Immature natural killer cell (primary cell): ENCODE measurements at places on chromosomes 6 and 20. TPM values are rescaled to one million over a fixed set of nuclear protein-coding genes. Genes with fewer than 3 reads are reported as not detected.

The GMPR gene
- polyA plus RNA-seq: 2.5 TPM

The SLC35B3 gene
- polyA plus RNA-seq: 15.6 TPM

- DNase-seq: no peak
Observed at GRCh38 chr6:108711826-108712225, 136.4 kb upstream of the ARMC2 start.

DNA sequence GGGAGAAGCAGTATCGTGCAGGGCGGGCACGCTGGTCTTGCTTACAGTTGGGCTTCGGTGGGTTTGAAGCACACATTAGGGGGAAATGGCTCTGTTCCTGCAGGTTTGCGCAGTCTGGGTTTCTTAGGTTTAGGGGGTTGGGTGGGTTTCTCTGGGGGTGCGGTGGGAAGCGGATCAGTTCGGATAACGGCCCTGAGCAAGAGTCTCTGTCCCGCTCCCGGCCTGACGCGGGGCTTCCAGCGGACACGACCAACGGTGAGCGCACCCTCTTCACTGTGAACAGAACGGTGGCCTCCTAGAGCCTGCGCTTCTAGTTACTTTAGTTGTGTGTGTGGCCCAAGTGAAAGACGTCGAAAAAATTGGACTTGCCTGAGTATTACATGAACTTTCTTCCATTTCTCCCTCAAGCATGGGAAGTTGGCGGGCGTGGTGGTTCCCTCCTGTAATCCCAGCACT is 635 bp upstream of the ELOVL2 start:
- DNase-seq: no peak

GRCh38 chr20:61621035-61621730 is 369.1 kb downstream of the CDH4 start:
- DNase-seq: no peak

- DNase-seq: no peak
Observed at GRCh38 chr6:4638641-4639040, 137.6 kb upstream of the CDYL start.

DNA sequence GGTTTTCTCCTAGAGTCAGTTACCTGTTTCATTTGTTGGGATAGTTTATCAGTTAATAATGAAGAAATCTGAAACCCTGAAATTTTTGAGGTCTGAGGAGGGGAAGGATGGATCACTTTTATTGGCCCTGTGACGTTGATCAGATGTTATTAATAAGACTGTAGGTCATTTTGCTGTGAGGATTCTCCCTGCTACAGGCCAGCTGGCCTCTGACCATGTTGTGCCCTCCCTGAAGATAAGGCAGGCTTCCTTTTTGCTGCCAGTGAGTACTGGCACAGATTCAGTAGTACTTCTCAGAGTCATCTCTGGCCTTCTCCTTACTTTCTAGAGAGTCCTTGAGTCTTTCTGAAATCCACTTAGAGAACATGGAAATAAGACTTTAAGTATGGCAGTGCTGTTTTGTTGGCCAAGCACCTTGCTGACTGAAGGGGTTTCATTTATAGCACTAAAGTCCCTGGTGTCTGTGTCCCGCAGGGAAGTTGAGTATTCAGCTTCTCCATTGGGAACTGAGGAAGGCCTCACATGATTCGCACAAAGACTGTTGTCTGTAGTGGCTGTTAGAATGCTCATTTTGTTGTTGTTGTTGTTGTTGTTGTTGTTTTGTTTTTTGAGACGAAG is 202.6 kb downstream of the DTNBP1 start:
- no peak for DNase-seq

DNA sequence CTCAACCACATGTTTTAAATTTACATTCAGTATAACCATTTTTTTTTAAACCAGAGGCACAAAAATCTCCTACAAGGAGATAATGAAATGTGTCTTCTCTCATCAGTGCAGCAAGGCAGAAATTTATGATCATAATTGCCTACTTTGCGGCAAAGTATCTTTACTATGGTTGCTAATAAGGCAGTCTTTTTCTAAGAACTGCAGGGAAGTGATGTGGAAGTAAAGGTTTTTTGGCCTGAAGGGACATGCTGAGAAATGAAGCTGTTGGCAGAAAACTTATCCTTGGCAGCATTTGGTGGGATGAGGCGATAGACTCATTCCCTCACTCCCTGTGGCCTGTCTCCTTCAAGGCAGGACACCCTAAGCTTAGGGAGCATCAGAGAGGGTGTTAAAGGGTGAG is 48.7 kb downstream of the SCGN start:
- DNase-seq: no peak

GRCh38 chr6:169849396-169849795 is 98.0 kb downstream of the ERMARD start:
- no peak for DNase-seq

DNA sequence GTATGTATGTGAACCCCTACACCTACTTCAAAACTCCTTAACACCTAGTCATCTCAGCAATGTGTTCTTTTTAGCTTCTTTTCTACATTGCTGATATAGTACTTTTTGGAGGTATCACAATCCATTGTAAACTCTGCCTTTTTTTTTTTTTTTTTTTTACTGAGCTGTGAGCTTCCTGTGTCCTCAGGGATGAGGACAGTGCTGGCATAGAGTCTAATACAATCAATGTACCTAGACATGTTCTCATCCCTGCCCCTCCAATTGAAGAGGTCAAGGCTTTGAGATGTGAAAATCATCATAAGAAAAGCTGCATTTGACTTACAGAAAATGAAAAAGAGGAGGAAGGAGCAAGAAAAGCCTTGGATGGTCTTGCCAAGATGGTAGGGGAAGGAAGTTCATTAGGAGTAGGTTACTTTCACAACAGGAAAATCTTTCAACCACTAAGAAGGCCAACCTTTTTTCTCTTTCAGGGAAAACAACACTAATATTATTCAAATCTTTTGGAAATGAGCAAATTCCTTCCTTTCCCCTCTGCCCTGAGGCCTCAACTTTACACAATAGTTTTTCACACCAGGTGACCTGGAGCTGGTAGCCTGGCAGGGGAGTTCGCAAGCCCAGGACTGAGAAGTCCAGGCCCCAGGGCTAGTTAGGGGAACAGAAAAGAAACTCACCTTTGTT is 2.8 kb upstream of the JARID2 start:
- no peak for DNase-seq

DNA sequence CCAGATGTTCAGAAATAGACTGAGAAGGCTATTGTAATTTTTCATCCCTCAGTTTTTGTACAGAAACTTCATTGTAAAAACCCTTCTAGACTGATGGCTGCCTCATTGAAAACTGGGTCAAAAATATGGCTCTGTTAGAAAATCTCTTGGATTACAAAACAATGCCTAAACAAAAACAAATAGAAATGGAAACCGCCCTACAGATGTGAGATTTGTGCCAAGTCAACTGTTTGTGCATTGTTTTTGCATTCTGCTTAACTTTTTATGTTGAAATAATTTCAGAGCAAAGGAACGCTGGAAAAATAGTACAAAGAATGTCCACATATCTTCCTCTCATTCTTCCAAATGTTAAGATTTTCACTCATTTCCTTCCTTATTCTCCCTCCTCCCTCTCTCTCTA is 425.1 kb downstream of the FOXA2 start:
- DNase-seq: no peak

- DNase-seq: no peak
Observed at GRCh38 chr6:19153270-19153980, 683.7 kb upstream of the ID4 start.

DNA sequence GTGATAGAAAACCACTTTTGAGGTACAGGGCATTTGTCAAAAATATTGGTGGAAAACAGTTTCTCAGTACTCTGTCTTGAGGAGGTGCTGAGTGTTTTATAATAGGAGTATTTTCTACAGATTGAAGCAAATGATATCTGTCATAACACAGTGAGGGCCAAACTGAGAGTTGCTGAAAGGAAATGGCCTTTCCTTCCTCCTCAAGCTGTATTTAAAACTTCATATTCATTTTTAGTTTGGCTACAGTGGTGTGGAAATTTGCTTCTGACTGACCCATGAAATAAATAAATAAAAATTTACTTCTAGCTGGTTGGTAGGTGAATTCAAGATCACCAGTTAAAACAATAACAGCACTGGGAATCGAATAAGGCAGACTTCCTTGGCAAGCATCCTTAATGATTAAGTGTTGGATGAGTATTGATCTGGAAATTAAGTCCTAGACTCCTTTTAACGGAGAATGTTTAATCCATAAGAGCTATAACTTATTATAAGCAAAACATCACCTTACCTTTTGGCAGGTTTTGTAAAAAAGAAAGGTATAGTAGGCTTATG is 828.6 kb upstream of the CITED2 start:
- no peak for DNase-seq

GRCh38 chr6:111201244-111201554 is 113.9 kb downstream of the SLC16A10 start:
- no peak for DNase-seq

DNA sequence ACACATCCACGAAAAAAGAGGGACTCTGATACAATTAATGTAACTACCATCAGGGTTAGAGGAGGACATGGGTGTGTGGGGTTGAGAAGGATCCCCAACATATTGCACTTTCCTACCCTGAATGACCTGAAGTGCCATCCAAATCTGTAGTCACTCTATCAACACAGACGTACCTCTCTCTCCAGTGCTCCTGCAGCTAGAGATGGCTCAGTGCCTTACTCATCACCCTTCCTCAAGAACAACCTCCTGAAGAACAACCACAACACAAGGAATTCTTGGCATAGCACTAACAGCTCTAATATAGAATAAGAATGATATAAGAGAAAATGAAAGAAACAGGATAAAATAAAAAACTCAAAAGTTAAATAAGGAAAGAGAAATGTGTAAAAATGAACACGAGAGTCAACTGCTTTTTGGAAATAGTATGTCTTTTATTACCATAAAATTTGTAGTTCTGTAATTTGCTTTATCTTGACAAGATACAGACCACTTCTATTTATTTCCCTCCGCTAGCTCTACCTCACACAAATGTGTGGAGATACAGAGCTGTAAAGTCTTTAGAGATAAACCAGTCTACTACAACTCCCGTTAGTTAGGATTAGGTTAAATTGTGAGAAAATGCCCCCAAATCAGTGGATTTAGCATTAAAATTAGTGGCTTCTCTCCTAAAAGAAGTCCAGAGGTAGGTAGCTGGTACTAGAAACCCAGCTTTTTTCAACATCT is 63.9 kb downstream of the REV3L start:
- no peak for DNase-seq
